CD4-positive, CD25-positive, alpha-beta regulatory T cell (primary cell): ENCODE measurements at places on chromosomes 1 and 21.

- DNase-seq = no peak
Observed at GRCh38 chr1:166170075-166170474, 3.3 kb upstream of the FAM78B start.

DNA sequence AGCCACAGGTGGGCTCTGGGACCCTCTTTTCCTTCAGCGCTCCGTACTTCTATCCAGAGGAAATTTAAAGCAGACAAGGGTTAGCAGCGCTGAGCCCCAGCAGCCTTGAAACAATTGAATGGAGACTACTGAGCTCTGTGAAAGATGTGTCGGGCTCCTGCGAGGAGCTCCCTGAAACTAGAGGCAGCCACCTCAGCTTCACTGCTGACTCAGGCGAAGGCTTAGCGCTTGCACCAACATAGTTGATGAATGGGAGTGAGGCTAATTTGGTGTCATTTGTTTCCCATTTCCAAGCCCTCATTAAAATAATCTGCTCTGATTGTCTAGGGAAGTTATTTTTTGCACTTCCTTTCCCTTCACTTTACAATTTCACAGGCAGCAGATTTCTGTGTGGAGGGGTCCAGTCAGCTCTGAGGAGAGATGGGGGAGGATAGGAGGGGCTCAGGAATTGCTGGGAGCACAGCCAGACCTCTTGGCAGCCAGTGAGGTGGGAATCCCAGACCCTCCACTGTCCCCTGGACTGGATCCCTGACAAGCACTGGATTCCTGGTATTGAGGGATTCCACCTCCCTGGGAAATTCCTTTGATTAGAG, 398.9 kb upstream of the PLXNA2 start:
- no peak for DNase-seq

DNA sequence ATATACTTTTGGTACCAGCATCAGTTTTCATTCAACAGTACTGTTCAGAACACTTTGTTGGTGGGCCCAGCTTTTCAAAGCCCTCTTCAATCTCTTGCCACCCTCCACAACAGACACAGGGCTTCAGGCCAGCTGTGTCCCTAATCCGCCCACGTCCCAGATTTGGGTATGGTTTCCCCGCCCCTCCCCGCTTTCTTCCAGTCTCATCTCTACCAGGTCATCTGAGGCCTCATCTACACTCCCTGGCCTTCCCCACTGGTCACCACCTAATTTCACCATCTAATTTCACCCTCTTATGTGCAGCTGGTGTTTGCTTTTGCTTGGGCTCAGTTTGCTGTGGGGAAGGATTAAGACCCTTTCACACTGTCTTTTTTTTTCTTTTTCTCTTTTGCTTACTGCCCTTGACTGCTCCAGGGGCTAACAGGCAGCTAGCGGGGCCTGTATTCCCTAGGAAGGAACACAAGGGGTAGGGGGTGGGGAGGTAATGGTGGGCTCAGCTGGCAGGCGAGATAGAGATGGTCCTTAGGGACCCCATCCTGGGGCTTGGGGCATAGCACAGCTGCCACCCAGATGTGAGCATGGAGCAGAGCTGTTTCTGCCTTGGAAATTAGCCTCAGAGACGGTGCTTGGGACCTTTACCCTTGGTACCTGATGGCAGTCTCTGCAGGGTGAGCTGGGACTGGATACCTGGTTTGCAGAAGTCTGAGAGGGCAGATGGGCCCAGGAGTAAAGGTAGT, 3.8 kb upstream of the EPB41 start:
- no peak for DNase-seq

GRCh38 chr21:21290751-21291150, 292.5 kb downstream of the NCAM2 start:
- DNase-seq = no peak
